ENCODE measurements at places on chromosomes 2 and 18. TPM values are rescaled to one million over a fixed set of nuclear protein-coding genes. Genes with fewer than 3 reads are reported as not detected.

TLX2 gene
- total RNA-seq, result 2.5 TPM

PJVK gene
- 3.0 TPM for total RNA-seq

SERPINB12 gene
- total RNA-seq, result not detected

RIT2 gene
- total RNA-seq, result not detected

PLGLB2 gene
- total RNA-seq, result 3.6 TPM

RNU2-63P gene
- total RNA-seq, result not detected

DNA sequence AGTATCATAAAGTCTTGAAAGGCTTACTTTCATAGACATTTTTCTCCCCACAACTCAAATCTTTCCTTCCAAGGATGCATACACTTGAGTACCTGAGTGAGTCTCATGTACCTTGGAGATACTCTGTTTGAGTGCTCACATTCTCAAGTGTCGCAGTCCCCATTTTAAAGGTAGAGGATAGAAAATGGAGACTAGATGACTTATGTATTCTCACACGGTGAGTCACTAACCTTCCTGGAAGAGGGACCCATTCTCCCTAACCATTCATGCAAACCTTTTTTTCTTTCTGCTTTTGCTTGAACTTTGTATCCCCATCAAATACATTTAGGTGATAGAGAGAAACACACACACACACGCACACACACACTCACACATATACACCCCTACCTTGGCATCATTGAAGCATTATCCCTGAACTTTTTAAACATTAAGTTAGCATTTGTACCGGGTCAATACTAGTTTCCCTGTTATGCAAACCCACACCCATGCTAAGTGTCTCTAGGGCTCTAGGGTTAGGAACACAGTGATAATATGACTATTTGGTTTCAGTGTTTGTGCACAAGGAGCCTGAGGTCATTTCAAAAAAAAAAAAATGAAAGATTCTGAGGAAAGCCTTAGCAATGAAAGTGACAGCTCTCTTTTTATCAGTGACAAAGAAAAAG lies 236.2 kb downstream of the IKZF2 start:
- DNase-seq, result no peak

GRCh38 chr18:73715210-73715670 lies 432.4 kb downstream of the FBXO15 start:
- no peak for DNase-seq

DNA sequence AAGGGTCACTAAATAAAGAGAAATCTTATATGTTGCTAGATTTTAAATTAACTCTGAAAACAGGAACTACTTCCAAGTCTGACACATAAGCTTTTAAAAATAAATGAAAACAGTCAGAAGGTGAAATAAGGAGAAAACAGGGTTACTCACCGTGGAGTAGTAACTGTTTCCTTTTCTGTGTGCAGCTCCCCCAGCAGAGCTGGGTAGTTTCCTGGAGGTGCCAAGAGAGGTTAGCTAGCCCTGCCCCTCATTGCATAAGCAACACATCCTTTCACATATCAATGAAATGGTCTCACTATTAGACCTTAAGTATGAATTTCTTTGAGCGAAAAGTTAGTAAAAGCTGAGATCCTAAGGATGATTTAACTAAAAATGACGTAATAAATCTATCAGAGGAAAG lies 54.0 kb upstream of the GPR75 start:
- no peak for DNase-seq

- peak; percentile 75 for DNase-seq
Observed at GRCh38 chr2:1744151-1744445, 217 bp downstream of the PXDN start.

DNA sequence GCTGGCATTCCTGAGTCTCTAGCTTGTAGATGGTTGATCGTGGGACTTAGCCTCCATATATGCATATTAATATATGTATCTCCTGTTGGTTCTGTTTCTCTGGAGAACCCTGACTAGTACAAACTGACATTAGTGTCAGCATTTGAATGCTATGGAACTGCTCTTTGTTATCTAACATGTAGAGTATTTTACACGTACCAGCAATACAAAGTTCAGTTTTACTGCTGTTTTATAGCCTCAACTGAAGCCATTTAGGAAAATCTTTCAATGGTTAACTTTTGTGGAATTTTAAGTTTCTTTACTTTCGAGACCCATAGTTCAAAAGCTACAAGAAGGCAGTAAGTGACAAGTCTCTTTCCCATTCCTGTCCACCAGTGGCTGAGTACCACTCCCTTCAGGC lies 418.4 kb downstream of the NUP35 start:
- DNase-seq, result no peak

GRCh38 chr2:145184741-145185651 lies 665.1 kb upstream of the ZEB2 start:
- DNase-seq, result no peak

All from sigmoid colon (tissue), 7 donors.